ENCODE measurements at places on chromosomes 1 and 21. TPM values are rescaled to one million over a fixed set of nuclear protein-coding genes. Genes with fewer than 3 reads are reported as not detected.

DNA sequence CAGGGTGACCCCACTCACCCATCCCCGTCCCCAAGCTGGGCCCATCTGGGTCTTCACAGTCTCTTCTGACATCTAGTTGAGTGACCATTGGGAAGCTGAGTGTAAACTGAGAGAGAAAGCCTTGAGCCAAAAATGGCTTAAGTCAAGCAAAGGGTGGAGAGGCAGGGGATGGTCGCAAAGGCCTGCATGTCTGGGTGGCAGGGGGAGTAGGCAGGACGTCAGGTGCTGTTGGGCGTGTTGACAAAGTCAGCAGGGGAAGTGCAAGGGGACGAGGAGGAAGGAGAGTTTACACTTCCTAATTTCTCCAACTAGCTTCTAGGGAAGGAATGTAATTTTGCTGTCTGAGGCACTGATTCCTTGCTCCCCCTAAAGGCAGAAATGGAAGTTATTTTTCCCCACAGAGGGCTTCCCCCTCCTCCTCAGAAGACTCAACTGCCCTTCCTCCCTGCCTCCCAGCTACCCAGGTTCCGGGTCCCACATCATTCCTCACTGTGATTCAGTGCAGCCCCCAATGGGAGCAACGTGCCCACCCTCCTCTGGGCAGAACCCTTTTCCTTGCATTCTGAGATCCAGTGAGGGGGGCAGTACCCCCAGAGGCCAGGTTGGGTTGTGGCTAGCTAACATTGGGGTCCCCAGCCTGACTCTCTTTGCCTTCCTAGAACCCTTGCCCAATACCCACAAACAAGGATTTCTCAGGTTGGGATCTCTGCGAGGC lies 1.2 kb upstream of the ADORA1 start:
- DNase-seq, result no peak

DNA sequence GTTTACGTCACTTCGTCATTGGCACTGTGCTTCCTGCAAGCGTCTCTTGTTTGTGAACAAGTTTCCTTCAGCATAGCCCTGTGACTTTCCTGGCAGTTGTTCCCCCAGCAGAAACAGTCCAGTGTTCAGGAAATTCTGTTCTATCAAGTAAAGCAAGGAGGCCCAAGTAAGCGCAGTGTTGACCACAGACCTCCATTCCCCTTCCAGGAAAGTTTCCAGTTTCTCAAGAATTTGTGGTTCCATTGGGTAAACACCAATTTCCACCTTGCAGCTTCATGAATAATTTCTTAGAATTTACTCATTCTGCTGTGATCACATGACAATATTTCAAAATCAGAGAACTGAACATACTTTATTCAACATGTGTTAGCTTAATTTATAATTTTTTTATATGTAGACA lies 88.5 kb upstream of the ETV3 start:
- DNase-seq, result no peak

Gene TEKT2
- polyA plus RNA-seq, result 0.16 TPM

Gene DNAJC8
- polyA plus RNA-seq, result 70.2 TPM

Gene NHLH1
- polyA plus RNA-seq, result 0.20 TPM

Measured in BJ (cell line).